ENCODE measurements at places on chromosomes 3 and 15.

- DNase-seq, result no peak
These were observed 720.2 kb downstream of the MCTP2 start for GRCh38 chr15:94951538-94951937.

DNA sequence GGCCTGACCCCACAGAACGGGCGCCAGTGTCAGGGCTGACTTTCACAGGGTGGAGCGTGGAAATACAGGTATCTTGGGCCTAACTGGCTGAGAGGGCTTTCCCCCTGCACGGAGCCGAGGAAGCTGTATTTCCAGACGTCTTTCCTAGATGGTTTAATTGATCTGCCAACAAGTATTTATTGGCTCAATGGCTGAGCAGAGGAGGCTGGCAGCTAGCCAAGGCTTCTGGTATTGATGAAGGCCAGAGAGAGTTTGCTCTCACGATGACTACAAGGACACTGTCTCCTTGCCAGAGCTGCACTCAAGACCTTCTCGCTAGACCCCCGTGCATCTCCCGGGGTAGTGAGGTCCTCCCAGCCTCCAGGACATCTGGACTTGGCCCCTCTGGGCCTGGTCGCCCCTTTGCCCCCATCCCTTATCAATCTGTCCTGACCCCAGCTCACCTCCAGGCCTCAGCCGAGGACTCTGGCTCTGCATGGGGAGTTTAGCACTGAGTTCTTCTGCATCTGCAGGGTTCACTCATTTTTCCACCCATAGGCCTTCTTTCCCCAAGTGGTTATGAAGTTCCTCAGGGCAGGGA, 20.6 kb downstream of the SPSB4 start:
- no peak for DNase-seq

DNA sequence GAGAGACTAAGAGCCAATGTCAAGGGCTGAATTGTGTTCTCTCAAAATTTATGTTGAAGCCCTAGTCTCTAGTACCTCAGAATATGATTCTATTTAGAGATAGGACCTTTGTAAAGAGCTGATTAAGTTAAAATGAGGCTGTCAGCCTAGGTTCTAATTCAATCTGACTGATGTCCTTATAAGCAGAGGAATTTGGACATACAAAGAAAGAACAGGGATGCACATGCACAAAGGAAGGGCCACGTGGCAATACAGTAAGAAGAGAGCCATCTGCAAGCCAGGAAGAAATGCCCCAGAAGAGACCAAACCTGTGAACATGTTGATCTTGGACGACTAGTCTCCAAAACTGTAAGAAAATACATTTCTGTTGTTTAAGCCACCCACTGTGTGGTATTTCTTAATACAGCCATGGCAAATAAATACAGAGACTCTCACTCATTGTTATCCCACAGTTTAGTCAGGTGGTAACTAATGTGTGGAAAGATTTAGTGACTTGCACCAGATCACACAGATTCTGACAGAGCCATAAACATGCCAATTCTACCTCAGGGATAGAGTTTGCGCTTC, 652.2 kb downstream of the NAALADL2 start:
- DNase-seq, result no peak

GRCh38 chr15:80233581-80233980, 18.4 kb downstream of the CTXND1 start:
- DNase-seq, result no peak

GRCh38 chr3:45794660-45795059, 1.7 kb downstream of the SLC6A20 start:
- no peak for DNase-seq

DNA sequence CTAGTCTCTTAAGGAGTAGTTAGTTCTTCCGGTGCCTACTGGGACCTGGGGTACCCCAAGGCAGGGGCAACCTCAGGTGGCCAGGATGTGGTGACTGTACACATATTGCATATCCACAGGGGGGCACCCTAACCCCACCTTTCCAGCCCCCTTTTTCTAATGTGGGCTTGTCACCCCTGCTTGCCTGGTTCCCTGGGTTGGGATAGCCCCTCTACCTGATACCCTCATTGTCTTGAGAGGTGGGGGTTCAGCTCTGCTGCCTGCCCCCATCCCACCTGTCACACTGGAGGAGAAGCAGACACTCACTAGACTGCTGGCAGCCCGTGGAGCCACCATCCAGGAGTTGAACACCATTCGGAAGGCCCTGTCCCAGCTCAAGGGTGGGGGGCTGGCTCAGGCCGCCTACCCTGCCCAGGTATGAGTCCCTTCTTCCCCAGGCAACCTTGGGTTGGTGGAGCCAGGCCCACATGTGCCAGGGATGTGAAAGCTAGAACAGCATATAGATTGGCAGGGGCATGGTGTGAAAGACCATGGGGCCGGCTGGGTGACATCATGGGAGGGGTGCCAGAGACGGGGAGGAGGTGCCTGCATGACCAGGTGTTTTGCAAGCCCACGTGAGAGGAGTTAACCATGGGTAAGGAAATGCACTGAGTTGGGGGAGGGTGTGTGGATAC, 4.0 kb downstream of the GLYCTK start:
- DNase-seq, result no peak

GRCh38 chr3:107430214-107430995, 53.2 kb downstream of the CCDC54 start:
- no peak for DNase-seq

DNA sequence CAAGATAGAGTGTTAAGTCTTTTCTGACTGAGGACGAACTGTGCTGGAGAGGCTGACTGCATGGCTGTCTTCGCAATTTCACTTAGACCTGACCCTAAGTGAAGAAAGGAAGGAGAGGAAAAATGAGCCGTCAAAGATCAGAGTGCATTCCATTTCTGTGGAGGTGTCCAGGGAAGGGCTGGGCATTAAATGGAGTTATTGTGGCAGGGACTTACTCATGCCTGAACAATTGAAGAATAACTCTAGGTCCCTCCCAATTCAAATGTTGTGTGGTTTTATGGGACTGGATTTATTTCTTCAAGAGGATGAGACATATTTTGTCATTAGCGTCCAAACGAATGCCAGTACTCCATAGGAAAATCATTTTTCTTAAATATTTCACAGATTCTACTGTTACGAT, 187.3 kb upstream of the CFAP20DC start:
- no peak for DNase-seq

DNA sequence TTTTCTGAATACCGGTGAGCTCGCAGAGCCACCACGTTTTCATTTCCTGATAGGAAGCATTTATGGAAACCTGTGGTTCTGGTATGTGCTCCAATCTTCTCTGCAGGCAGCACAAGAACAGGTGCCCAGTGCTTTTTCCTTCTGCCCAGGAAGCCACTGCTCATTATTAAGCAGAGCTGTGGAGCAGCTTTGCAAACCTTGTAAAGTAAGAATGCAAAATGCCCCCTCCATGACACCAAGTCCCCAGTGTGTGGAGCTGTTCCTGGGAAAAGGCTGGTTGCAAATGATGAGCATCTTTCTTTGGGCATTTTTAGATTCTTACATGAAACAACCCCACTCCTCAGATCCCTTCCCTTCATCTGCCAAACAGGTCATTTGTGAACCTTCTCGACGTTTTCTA, 65.7 kb upstream of the MRPL3 start:
- DNase-seq, result no peak

DNA sequence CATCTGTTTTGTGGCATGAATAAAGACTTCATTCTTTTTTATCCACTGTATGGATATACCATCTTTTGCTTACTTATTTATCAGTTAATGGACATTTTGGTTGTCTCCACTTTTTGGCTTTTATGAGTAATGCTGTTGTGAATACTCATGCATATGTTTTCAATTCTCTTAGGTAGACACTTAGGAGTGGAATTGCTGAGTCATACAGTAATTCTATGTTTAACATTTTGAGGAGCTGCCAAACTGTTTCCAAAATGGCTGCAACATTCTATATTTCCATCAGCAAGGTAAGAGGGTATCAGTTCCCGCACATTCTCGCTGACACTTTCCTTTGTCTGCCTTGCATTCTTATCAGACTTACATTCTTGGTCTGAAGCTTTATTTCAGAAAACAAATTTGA, 191.1 kb downstream of the WNT5A start:
- no peak for DNase-seq

DNA sequence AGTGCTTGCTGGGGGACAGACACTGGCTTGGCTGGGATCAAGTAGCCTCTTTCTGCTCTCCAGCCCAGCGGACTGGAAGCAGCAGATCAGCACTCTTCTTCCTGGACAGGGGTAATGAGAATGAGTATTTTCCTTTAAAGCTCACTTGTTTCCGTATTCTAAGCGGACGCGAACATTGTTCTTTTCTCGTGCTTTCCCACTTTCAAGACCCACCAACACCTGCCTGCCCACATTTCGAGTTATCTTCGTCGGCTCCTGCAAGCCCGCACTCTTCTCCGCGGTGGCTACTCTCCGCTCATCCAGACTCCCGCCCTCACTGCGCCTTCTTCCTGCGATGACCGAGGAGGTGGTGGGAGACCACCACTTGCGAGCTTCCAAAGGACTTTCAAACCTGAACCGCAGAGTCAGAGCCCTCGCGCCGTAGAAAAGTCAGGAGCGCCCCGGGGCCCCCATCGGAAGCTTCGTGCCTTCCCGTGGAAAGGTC, 1.6 kb upstream of the PPM1L start:
- no peak for DNase-seq

- DNase-seq, result no peak
These were observed 18.3 kb downstream of the TGM4 start for GRCh38 chr3:44892689-44893088.

GRCh38 chr3:105385819-105386508, 19.3 kb downstream of the ALCAM start:
- no peak for DNase-seq

GRCh38 chr15:95018888-95019545, 787.7 kb downstream of the MCTP2 start:
- DNase-seq, result no peak

GRCh38 chr3:30657914-30658313, 51.5 kb downstream of the TGFBR2 start:
- no peak for DNase-seq

DNA sequence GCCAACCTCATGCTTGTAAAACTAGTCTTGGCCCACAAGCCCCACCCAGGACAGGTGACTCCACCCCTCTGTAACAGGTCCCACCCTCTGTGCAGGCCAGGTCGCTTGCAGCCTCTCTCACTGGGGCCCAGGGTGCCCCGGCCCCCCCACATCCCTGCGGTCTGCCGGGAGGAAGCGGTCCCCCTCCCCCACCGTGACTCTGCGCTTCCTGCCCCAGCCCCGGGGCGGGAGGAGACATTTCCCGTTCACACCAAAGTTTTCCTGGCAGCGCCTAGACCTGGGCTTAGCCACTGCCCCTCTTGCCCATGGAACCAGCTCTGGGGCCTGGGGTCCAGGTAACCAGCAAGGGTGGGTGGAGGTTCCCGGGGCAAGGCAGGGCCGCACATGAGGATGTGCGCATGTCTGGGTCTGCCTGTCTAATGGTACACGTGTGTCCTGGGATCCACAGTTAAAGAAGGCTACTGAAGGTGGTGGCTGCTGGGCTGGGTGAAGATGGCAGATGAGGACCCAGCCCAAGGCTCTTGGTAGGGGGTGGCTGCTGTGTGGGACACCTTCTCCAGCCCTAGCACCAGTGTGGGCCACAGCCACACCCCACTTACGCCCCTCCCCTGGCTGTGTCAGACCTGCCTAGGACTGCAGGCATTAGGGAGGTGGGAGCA, 8.4 kb downstream of the NBEAL2 start:
- DNase-seq, result peak; percentile 62

DNA sequence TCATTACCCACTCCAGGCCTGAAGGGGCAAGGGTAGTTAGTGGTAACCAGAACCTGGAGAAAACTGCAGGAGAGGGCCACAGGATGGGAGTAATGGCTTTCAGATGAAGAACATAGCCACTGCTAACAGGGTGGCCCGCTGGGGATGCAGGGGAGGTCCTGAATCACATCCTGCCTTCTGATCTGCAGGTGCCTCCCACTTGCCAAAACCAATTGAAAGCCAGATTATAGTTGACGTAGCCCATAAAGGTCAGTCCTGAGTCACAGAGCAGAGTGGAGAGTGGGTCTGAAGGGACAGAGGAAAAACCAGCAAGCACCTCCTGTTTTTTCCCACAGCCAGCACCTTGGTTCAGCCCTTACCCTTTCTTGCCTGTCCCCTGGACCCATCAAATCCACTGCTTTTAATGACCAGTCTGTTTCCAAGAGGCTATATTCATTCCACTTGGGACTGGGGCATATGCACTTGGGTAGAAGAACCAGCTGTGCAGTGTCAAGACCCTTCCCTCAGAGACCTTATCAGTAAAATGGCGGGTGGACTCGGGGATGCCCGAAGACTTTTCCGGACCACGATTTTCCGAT, 646 bp upstream of the SLC35G2 start:
- no peak for DNase-seq

GRCh38 chr3:187230011-187230410, 32.7 kb downstream of the RTP1 start:
- no peak for DNase-seq

- DNase-seq, result no peak
These were observed 90.8 kb downstream of the ANP32A start for GRCh38 chr15:68729789-68730411.

- DNase-seq, result no peak
These were observed 70.8 kb upstream of the POMGNT2 start for GRCh38 chr3:43176666-43177065.

GRCh38 chr15:47813748-47814384, 96.6 kb downstream of the SEMA6D start:
- DNase-seq, result no peak

DNA sequence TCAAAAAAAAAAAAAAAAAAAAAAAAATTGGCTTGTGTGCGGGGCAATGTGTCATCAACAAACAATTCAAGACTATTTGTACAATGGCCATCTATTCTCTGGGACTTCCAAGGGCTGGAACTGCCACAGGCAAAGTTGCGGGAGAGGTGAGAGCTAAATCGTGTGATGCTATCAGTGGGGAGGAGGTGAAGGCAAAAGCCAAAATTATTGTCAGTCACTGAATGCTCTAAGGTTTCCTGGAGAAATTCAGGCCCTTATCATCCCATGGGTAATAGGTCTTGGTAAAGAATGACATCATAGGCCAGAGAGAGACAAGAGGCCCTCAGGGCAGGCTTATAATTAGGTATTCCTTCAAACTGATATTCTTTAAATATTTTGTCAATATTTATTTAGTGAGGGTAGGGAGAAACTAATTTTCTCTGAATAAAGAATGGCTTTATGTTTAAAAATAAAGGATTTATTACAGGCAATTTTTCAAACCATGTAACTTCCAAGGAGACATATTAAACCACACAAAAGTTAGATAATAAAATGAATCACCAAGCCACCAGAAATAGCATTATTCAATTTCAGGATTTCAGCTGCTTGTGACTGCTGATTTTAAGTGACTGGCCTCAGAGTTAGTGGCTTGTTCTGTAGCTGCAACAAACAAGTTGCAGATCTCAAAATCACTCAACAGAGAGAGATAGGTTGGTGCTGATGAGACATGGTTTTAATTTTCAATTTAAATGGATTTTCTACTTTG, 226.3 kb upstream of the MRPL3 start:
- no peak for DNase-seq

- DNase-seq, result no peak
These were observed 30.7 kb upstream of the CGNL1 start for GRCh38 chr15:57345584-57345983.

DNA sequence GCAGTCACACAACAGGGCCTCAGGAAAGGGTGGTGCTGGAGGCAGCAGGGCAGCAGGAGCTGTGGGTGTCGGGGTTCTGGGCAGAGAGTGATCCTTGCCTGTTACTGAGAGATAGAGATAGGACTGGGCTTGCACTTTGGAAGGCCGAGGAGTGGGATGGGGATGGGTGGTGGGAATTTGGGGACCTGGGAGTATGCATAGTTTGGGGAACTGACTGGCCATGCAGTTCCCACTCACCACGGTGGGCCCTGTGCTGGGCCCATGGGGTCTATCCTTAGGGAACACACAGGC, 192.5 kb upstream of the LINGO1 start:
- DNase-seq, result no peak
